ENCODE measurements at places on chromosomes 6 and 20.

DNA sequence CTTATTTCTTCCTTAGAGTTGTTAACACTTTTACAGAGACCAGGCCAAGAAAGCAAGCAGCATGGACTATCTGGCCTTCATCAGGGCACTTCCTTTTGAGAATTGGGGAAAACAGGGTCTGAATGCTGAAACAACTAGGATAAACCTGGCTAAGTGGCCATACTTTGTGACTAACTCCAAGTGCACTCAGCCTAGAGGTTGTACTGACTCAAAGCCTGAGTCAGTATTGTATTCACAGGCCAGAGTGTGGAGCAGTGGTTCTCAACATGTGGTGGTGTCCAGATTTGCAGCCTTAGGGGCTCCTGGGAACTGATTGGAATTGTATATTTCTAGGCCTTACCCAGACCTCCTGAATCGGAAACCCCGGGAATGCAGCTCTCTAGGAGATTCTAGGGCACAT, 20.1 kb downstream of the SEC23B start:
- DNase-seq: no peak

- no peak for DNase-seq
These were observed 66.7 kb upstream of the RIPOR2 start for GRCh38 chr6:25002326-25003091.

GRCh38 chr6:132964101-132964867, 149.9 kb downstream of the RPS12 start:
- DNase-seq: no peak

- no peak for DNase-seq
These were observed 3.2 kb downstream of the NFYA start for GRCh38 chr6:41075651-41076626.

DNA sequence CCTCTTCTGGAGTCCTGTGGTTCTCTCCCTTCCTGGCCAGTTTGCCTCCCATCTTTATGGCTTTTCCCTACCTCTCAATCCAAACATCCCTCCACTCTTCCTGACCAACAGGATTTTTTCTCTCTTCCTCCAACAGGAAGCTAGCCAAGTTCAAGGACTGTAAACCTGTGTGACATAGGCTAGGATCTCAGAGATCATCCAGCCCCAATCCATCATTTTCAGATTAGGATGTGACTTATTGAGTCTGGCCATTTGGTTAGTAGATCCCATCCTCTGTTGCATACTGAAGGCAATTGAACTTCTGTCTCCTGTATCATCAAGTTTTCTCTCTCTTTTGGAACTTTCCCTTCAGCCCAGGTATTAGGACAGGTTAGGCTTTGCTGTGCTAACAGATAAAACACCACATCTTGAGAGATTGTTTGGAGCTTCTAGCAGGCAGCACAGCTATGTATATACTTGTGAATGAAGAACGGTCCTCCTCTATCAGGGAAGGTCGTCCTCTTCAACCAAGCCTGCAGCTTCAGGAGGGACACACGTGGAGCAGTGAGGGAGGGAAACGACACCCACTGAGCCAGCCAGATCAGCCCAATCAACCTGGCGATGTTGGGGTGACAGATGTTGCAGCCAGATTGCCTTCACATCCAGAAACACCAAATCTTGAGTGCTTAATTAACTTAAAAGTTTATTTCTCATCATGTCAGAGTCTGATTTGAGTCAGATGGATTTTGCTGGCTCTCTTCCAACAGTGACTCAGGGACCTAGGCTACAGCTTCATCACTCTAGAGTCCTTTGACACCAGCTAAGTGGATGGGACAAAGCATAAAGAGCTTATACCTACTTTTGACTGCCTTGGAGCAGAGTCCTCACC, 106.8 kb downstream of the GJA10 start:
- DNase-seq: no peak

- no peak for DNase-seq
These were observed 5.4 kb upstream of the FAM210B start for GRCh38 chr20:56353356-56353755.

DNA sequence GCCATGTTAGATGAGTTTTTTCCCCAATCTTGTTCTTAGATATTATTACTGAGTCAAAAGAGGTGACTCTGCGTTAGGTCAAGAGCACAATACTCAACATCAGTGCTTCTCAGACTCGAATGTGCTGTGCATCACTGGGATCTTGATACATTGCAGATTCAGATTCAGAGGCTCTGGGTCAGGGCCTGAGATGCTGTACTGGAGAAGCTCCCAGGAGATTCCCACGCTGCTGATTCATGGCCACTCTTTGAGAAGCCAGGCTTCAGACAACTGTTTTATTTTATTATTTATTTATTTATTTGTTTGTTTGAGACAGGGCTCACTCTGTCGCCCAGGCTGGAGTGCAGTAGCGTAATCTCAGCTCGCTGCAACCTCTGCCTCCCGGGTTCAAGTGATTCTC, 41.4 kb upstream of the ARID1B start:
- no peak for DNase-seq

GRCh38 chr6:133891149-133891926, 2.4 kb downstream of the TCF21 start:
- peak; percentile 32 for DNase-seq

DNA sequence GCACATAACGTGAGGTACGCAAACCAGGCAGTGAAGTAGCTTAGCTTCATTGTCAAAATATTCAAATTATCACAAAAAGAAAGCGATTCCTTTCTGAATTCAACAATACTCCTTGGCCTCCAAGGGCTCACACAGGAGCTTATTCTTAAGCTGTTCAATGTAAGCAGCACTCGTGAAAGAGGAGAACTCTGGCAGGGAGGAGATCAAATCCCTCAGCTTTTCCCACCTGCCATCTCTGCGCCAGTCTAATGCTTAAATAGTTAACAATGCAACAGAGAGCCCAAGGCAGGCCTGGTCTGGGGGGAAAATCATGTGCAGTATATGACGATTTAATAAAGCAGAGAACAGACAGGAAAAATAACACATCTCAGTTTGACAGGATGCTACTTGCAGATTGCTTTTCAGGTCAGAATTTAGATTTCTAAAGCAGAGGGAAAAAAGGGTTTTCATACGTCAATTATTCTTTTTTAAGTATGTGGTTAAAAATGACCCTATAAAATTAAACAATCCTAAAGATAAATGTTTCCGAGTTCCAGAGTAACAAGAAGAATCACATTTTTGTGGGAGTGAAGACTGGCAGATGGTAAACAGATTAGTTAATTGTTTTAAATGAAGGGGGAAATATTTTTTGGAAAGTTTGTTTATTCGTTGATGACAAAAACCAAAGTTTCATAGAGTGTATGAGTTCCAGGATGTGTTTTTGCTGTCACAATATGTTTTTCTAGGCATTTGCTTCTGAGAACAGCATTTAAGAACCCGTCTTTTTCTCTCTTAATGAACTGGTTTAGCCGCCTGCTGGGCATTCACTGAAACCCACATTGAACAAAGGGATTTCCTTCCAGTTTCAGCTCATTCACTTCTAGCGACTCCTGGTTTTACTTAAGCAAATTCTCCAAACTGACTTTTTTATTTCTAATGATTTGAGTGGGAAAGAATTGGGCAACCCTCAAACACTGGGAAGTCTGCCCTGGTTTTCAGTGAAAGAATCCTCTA, 45.9 kb downstream of the PLAGL1 start:
- DNase-seq: no peak

DNA sequence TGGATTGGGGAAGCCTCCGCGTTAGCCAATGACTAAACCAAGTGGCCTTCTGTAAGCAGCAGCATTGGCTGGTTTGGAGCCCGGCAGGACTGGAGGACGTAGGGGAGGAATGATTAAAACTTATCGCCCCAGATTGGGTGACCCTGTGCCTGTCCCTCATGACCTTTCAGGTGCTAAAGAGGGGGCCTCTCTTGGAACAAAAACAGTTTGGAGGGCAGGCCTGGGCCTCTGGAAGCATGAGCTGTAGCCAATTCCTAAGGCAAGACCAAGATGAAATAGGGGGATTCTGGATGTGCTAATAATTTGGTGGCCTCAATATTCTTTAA, 1.4 kb downstream of the GMPR start:
- DNase-seq: peak; percentile 50

DNA sequence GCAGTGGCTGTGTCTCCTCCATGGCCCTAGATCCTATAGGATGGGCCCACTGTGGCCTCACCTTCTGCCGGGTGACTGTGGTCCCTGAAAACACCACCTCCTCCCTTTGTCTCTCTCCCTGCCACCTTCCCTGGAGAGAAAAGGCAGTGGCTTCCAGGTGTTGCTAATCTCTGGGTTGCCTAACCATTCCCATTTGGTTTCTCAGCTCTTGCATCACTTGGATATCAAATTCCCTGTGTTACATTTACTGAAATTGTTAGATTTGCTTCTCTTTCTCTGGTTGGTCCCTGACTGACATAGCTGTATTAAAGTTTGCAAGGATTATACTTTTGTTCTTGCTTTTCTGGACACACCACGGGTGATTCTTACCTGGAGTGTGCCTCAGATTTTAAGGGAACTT, 9.3 kb upstream of the ZFP64 start:
- DNase-seq: no peak

DNA sequence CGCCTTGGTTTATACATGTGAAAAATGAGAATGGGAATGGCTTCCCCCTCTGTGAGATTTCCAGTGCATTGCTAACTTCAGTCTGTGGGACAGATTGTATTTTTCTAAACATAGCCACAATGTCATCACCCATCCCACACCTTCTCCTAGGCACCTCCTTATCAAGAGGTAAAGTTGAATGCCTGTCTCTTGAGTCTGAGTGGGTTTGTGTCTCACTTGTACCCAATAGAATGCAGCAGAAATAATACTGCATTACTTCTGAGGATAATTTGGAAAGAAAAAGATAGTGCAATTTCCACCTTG, 27.9 kb downstream of the RIN2 start:
- DNase-seq: no peak

- DNase-seq: no peak
These were observed 69.4 kb upstream of the MYLIP start for GRCh38 chr6:16059496-16059895.

GRCh38 chr6:341914-342831, 49.4 kb upstream of the IRF4 start:
- DNase-seq: no peak

DNA sequence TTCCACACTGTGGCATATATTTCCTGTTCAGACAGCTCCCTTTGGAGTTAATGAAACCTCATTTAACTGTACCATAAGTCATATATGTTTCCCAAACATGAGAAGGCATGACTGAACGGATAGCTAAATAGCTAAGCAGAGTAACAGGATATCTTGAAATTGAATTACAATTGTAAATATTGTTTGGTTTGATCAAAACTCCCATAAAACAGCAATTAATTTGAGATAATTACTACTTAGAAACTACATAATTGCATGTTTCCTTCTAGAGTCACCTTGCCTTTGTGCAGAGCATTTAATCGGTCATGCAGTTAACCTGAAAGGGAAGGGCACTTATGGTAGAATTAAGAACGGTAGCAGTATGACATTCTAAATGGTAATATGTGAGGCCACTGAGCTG, 179.0 kb upstream of the MAP3K7 start:
- DNase-seq: no peak
